ENCODE measurements at places on chromosomes 12 and 14. TPM values are rescaled to one million over a fixed set of nuclear protein-coding genes. Genes with fewer than 3 reads are reported as not detected.

CCDC77 gene
- total RNA-seq = 14.6 TPM

GRCh38 chr12:53053218-53054111 is 3.6 kb downstream of the TNS2 start:
- peak; percentile 57 for DNase-seq

COCH gene
- total RNA-seq = 2.8 TPM

TAS2R19 gene
- total RNA-seq = 2.1 TPM

BIN2 gene
- 161 TPM for total RNA-seq

DNA sequence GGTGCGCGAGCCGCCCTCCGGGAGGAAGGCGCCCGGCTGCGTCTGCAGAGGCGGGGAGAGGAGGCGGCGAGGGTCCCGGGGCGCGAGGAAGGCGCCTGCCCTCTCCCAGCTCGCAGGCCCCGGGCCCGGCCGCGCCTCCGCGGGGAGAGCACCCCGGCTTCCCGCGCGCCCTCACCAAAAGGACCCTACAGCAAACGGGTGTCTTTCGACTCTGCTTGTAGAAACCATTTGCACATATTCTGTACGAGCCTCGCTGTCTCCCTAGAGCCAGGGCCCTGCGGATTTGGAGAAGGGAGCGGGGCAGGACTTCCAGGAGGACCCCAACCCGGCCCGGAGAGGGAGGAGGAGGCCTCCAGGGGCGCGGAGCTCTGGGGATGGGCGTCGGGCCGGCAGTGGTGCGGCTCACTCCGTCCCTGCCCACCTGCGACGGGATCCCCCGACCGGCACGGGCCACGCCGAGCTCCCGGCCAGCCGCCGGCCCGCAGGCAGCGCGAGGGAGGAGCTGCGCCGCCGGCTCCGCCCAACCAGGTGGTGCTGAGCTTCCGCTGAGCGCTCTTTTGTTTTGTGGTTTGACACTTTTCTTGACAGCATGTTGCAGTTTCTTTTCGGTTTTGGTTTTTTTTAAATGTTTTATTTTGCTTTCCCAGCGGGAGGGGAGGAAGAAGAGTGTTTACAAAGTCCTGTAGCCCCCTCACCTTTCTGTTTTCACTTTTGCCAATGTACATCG is 103.3 kb upstream of the FKBP4 start:
- DNase-seq = peak; percentile 76

GRCh38 chr12:52004042-52004648 is 2.6 kb upstream of the TAMALIN start:
- DNase-seq = no peak

GRCh38 chr12:62642486-62642885 is 175.9 kb downstream of the MON2 start:
- DNase-seq = no peak

DNA sequence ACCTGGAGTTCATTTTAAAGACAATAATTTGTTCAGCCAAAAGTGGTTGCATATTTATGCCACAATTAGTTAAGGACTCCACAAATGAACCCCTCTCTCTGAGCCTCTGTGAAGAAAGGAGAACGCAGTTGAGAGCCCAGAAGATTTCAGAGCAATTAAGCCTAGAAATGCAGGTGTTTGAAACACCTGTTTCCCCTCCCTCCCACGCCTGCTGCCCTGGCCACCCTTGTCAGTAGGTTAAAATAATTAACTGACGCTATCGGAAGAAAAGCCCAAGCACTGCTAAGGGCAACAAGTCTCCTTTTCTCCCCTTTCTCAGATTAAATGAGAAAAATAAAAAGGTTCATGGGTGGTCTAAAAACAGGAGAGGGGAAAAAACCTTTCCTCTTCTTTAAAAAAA is 99.2 kb downstream of the PPM1A start:
- no peak for DNase-seq

ATP5MC2 gene
- 226 TPM for total RNA-seq

APOF gene
- total RNA-seq = not detected

GRCh38 chr14:53531156-53531555 is 378.0 kb upstream of the DDHD1 start:
- no peak for DNase-seq
